ENCODE measurements at places on chromosomes 7 and 10. TPM values are rescaled to one million over a fixed set of nuclear protein-coding genes. Genes with fewer than 3 reads are reported as not detected.

The TMUB1 gene
- total RNA-seq = 60.9 TPM

GRCh38 chr10:131035779-131036178 is 275.7 kb downstream of the TCERG1L start:
- H3K36me3 ChIP-seq = no peaks in the 10 kb centered on the region
- no peak for DNase-seq
- H3K27ac ChIP-seq = no peak overlapping the region
- no peaks in the 10 kb centered on the region for H3K4me1 ChIP-seq
- no peaks in the 10 kb centered on the region for H3K27me3 ChIP-seq
- H3K4me3 ChIP-seq = no peak overlapping the region

GRCh38 chr7:19575909-19576557 is 132.8 kb downstream of the POLR1F start:
- H3K27me3 ChIP-seq = no peaks in the 10 kb centered on the region
- H3K36me3 ChIP-seq = no peaks in the 10 kb centered on the region
- no peak overlapping the region for H3K4me3 ChIP-seq
- no peaks in the 10 kb centered on the region for H3K4me1 ChIP-seq
- DNase-seq = no peak

DNA sequence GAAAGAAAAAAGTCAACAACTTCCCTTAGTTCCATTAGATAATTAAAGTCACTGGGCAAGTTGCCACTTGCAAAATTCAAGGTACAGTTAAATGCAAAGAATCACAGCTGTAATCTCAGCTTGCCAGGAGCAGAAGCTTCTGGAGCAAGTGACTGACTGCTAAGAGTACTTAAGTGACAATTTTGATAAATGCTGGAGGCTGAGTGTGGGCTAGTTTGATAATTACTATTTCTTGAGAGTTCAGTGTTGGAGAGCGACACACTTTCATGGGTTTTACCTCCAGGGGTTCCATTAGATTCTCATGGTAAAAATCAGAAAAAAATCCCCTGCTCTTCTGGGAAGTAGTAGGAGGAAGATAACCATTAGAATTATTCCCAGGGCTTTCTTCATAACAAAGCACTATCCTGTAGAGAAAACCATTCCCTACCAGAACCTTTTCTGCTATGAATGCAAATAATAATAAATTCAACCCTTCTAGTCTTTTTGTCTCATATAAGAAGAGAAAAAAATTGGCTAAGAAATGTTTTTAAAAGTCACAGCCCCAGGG is 486.3 kb downstream of the POM121L12 start:
- H3K27ac ChIP-seq = no peak overlapping the region
- H3K36me3 ChIP-seq = no peaks in the 10 kb centered on the region
- H3K4me1 ChIP-seq = no peaks in the 10 kb centered on the region
- no peak overlapping the region for H3K4me3 ChIP-seq

DNA sequence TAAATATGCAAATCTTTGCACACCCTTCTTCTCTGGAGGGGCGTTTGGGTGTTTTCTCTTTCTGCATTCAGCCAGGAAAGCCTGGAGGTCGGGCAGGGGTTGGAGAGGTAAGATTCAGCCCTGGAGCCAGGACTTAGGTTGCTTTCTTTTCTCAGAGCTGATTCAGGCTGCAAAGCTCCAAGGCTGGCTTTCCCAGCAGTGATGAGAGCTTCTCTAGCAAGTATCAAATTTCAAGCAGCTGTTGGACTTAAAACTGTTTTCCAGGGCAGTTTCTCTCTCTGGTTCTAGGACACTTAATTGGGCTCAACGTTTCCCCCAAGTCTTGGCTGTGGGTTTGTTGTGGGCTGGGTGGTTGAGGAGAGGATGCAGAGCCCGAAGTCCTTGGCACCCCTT is 608 bp downstream of the AKR1B10 start:
- H3K27ac ChIP-seq = no peak overlapping the region
- H3K4me1 ChIP-seq = no peaks in the 10 kb centered on the region
- no peak overlapping the region for H3K4me3 ChIP-seq
- no peak for DNase-seq
- peaks cover 4% of the 10 kb centered on the region for H3K27me3 ChIP-seq
- H3K36me3 ChIP-seq = no peaks in the 10 kb centered on the region

DNA sequence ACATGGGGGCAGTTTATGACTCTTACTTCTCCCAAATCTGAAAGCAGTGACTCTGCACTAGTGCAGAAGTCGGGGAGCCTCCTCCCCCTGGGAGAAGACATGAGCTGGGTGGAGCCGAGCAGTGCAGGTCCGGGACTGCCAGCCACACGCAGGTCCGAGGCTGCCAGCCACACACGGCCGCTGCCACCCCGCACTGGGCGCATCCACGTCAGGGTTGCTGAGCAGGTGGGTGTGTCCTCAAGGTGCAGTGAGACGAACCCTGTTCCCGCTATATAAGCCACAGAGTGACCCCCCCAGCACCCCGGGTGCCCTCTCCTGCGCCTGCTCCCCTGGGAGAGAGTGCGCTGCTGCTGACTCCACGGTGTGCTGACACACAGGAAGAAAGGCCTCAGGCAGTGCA is 430.2 kb downstream of the PTPRN2 start:
- H3K27me3 ChIP-seq = no peaks in the 10 kb centered on the region
- H3K4me3 ChIP-seq = no peak overlapping the region
- H3K4me1 ChIP-seq = no peaks in the 10 kb centered on the region
- no peak for DNase-seq
- no peaks in the 10 kb centered on the region for H3K36me3 ChIP-seq

DNA sequence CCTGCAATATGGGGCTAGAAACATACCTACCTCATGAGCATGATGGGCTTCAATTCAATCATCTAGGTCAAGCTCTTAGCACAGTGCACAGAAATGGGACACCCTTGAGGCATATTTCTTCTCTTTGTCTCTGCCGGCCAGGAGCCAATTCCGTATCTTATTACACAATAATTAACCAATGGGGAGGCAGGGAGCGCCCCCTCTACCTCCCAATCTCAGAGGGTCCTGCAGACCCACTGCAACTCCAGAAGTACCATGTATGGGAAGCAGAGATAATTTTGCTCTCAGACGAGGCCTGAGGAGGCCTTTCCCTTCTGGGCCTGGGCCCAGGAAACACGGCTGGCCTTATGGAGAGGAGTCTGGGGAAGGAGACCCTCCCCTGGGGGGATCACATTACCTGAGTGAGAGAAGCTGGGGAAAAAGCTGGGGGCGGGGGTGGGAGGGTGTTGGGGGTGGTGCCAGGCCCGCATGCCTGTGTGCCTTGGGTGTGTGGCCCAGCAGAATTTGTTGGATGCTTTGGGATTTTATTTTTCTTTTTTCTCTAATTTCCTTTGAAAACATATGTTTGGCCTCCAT is 155.5 kb downstream of the UBE2H start:
- no peak for DNase-seq
- no peaks in the 10 kb centered on the region for H3K27me3 ChIP-seq
- no peak overlapping the region for H3K27ac ChIP-seq
- H3K36me3 ChIP-seq = no peaks in the 10 kb centered on the region
- H3K4me3 ChIP-seq = no peak overlapping the region
- no peaks in the 10 kb centered on the region for H3K4me1 ChIP-seq

DNA sequence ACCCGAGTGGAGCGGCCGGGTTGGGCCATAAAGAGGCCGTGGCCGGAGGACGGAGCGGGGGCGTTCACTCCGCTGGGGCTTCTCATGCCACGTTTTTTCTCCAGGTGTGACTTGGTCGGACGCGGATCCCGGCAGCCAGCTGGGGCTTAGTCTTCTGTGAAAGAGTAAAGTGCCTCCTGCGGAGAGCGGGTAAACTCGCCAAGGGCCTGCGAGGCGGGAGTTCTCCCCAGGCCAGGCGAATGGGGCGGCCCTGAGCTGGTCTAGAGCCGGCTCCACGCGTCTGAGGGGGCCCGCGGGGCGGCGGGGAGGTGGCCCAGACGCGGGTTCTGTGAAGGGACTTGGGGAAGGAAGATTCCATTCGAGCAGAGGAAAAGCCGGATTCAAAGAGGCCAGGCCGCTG is 86.3 kb upstream of the VIPR2 start:
- H3K27me3 ChIP-seq = peaks cover 1% of the 10 kb centered on the region
- H3K36me3 ChIP-seq = no peaks in the 10 kb centered on the region
- no peak for DNase-seq
- H3K27ac ChIP-seq = no peak overlapping the region
- H3K4me1 ChIP-seq = no peaks in the 10 kb centered on the region

Data from activated CD4-positive, alpha-beta memory T cell treated with anti-CD3 and anti-CD28 coated beads for 36 hours (primary cell).